ENCODE measurements at places on chromosomes 11 and 22.

DNA sequence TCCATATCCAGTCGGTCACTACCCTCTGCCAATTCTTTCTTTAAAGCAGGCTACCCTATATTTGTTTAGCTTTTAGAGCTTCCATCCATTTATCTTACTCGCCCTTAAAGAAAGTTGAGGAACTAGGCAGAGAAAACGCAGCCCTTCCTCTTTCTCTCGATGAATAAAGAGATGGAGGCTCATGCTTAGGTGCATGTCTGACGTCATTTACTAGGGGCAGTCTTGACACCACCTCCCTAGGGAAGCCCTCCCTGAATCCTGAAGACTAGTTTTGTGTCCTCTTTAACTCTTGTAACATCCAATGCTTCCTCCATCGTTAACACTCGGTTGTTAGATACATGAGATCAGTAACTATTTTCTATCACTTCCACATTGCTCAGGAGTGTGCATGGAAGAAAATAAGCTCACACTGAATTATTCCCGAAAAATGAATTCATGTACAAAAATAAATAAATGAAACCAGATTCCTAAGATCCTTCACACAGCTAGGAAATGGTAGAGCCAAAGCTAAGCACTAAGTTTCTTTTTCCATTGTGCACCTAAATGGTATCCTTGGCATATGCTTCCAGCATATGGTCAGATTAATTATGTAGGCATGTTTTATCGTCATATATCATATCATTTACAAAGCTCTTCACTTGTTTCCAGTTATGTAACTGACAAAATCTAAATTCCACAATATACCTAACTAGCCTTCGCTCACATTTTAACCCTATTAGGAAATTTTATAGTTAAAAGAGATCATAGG is 291.2 kb downstream of the OPCML start:
- DNase-seq = no peak

- no peak for DNase-seq
These were observed 9.8 kb upstream of the ASCL2 start for GRCh38 chr11:2280208-2280607.

DNA sequence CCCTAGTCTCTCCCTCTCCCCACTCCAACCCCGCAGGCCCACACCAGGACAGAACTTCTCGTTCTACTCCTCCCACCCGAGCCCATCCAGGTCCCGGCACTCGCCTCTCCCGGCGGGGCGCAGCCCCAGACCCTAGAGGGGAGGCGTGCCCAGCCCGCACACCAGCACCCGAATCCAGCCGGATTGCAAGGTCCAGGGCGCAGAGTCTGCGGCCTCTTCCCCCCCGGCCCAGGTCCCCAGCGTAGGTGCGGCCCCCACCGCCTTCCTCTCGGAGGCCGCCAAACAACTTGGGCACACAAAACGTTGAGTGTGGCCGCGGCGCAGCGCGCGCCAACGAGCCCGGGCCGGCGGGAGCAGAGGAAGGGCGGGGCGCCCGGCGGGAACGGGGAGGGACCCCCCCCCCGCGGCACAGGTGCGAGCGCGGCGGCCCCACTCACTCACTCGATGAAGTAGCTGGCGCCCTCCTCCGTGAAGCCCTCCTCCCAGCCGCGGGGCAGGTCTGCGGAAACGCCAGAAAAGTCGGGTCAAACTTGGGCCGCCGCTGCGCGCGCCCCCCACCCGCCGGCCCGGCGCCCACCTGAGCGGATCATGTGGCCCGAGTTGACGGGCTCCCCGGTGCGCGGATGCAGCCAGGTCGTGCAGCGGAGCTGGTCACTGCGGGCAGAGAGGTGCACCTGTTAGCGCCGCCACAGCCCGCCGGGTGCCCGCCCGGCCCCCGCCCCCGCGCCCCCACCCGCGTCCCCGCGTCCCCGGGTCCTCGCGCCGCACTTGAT is 480 bp downstream of the PLEKHA7 start:
- peak; percentile 24 for DNase-seq

DNA sequence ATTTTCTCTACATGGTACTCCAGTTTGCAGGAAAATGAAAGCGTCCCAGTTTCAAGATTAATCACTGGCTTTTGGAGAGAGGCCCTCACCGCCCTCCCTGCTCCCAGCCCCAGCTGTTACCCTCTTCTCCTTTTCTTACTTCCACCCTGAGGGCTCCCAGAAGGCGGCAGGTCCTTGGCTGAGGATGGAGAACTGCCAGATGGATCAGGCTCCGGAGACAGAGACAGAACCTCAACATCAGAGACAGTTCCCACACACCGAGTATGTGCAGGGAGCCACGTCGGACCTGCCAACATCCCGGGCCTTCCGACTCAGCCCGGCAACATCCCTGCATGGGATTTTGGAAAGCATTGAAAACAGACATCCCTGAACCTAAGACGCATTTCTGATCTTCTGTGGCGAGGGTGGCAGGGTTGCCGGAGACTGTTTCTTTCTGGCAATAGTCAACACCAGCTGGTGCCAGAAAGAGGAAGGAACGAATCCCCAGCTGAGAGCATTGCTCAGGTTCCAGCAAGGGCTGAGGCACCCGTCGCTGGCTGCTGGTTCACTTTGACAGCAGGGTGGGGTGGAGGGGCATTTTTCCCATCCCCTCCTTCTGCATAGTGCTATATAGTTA is 467.1 kb downstream of the MIAT start:
- DNase-seq = no peak

- no peak for DNase-seq
These were observed 69.0 kb upstream of the SHISAL1 start for GRCh38 chr22:44381761-44382115.

GRCh38 chr22:40487663-40488249 is 117.4 kb downstream of the SGSM3 start:
- no peak for DNase-seq

DNA sequence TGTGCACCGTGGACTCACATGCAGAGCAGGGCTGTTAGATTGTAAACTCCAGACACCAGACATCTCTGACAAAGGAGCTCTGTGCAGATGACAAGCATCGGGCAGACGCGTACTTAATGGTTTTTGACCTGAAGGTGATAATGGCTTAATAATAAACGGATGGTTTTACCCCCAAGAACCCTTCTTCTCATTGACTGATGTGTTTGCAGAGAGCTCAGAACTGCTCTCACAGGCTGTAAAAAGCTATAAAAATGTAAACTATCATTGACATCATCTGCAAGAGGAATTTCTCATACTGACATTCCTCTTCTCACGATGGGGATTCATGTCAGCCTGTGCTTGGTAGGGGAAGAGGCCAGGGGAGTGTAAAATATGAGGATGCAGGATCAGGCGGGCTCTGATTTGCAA is 8.6 kb upstream of the ARHGAP8 start:
- DNase-seq = no peak

DNA sequence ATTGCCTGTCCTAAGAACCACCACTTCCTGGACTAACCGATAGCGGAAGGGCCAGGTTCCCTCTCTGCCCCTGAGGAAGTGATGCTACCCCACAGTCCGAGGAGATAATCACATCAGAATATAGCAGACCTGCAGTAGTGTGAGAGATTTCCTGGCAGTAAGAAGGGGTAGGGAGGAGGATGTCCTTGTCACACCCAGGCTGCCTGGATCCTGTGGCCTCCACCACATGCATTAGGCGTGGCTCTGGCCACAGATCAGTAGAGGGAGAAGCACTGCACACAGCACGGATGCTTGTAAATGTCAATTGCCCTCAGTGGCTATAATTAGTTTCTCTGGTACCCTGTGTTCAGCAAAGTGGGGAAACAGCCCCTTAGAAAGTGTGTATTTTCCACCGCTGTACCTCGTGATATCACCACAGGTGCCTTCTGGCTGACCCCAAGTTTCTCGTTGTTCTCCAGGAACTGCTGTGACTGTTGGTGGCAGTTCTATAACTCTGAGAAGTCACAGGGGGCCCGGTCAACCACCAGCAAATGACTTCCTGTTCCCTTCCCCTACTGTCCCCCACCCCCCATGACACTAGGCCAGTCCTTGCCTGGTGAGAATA is 61.8 kb downstream of the UBASH3B start:
- peak; percentile 76 for DNase-seq

DNA sequence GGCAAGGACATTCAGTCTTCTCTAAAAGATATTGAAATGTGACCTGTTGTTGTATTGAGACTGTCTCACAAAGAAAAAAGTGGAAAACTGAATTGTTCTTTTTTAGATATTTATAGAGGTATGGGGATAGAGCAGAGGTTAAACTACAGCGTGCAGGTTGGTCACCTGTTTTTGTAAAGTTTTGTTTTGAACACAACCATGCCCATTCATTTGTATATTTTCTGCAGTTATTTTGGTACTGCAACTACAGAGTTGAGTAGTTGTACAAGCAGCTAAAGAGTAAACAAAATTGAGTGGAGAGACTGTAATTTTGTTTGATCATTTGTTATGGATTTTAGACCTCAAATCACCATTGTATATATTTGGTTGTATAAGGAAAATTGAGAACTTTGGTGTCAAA is 11.3 kb downstream of the EED start:
- DNase-seq = no peak

GRCh38 chr11:63507511-63507910 is 1.6 kb downstream of the LGALS12 start:
- no peak for DNase-seq

- no peak for DNase-seq
These were observed 26.3 kb upstream of the APLNR start for GRCh38 chr11:57263351-57263750.

DNA sequence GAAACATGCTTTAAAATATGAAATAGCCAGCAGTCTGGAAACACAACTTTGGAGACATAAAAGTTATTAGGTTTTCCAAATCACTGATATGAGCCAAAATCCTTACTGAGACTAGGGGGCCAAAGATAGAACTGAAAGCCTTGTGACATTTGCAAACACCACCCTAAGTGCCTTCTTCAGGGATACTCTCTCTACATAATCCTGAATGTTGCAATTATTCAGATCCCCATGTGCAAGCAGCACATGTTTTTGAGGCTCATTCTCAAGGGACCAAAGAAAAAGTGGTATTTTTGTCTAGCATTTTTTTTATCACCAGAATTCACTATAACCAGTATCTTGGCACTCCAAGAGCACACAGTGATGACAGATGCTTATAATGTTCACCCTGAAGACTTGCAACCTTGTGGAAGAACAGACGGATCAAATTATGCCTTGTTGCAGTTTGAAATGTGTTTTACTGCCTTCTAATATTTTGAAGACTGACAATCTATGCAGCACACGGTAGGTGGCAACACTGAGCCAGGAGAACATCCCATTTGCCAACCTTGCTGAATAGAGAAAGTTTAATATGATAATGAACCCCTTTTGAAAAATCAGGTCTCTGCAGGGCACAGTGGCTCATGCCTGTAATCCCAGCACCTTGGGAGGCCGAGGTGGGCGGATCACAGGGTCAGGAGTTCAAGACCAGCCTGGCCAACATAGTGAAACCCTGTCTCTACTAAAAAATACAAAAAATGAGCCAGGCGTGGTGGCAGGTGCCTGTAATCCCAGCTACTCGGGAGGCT is 78.5 kb downstream of the PLEKHA7 start:
- DNase-seq = peak; percentile 37

DNA sequence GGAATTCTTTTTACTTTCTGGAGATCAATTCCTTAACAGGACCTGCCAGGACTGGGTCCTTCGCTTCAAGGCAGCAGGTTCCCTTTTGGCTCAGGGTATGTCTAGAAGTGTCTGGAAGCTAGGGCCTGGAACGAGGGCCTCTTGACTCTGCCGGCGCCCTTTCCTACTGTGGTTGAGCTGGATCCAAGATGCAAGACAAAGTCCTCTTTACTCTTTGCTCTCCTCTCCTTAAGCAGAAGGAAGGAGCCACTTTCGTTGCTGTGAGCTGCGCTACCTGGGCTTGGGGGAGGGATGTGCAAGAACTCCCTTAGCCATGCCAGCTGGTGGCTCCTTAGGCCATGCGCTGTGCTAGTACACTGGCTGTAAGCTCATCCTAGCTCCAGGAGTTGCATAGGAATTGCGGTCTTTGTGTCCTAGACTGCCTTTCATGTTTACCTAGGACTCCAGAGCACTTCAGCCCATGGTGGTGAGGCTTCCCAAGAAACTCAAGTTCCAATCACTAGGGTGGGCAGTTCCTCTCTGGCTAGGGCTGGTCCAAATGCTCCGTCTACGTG is 18.1 kb downstream of the GLB1L2 start:
- DNase-seq = no peak

- no peak for DNase-seq
These were observed 22.5 kb downstream of the TMPRSS5 start for GRCh38 chr11:113683481-113684046.

- no peak for DNase-seq
These were observed 33.7 kb downstream of the WNT11 start for GRCh38 chr11:76172583-76172982.

DNA sequence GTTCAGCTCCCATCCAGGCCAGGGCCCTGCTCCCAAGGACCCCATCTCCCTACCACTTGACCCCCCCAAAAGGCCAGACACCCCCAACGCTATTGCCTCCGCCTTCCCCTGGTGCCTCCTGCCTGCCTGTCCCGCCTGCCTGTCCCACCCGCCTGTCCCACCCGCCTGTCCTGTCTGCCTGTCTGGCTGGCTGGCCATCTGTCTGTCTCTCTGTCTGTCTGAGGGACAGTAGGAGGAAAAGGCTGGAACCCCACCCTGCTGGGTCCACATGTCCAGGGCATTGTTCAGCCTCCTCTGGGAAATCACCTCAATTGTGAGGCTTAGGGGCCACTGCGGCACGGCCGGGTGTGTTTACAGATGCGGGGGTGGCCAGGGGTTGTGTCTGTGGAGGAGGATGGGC is 25.3 kb upstream of the CBX7 start:
- DNase-seq = no peak

GRCh38 chr11:111845276-111846028 is 25.9 kb downstream of the ALG9 start:
- no peak for DNase-seq

DNA sequence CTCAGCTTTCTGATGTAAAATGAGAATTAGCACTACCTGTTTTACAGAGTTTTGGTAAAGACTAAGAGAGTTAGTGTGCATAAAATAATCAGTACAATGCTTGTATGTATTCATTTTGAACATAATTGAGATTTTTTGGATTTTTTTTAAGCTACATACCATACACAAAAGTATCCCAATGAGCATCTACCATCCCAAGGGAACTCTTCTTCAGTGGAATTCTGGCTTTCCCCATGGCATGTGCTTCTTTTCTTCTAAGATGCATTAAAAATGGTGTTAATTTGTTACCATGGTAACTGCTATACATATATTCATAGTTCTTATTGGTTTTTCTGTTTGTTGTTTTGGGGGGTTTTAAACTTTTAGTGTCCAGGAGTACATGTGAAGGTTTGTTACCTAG is 17.7 kb downstream of the OR8D1 start:
- DNase-seq = no peak

- DNase-seq = peak; percentile 80
These were observed 4.9 kb upstream of the CELSR1 start for GRCh38 chr22:46542011-46542985.

GRCh38 chr11:117972629-117973502 is 13.3 kb upstream of the IL10RA start:
- no peak for DNase-seq

GRCh38 chr11:64241241-64241490 is 271 bp downstream of the FKBP2 start:
- DNase-seq = peak; percentile 100

DNA sequence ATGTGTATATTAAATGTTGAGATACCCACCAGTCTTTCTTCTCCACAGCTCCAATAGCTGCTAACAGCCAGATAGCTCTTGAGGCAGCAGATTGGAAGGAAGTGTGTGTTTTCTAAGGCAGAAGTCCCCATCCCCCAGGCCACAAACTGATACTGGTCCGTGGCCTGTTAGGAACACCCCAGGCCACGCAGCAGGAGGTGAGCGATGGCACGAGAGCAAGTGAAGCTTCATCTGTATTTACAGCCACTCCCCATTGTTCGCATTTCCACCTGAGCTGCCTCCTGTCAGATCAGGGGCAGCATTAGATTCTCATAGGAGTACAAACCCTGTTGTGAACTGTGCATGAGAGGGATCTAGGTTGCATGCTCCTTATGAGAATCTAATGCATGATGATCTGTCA is 12.7 kb downstream of the CCDC73 start:
- DNase-seq = no peak

GRCh38 chr11:27248576-27249509 is 114.2 kb downstream of the CCDC34 start:
- DNase-seq = no peak

Data from stimulated activated naive CD8-positive, alpha-beta T cell treated with anti-CD3 and anti-CD28 coated beads, Interleukin-15, Interleukin-2, amounts not matched to agents 100 U/mL and 50 U/mL, for 24 hours (primary cell).